ENCODE measurements at places on chromosomes 7 and 10.

DNA sequence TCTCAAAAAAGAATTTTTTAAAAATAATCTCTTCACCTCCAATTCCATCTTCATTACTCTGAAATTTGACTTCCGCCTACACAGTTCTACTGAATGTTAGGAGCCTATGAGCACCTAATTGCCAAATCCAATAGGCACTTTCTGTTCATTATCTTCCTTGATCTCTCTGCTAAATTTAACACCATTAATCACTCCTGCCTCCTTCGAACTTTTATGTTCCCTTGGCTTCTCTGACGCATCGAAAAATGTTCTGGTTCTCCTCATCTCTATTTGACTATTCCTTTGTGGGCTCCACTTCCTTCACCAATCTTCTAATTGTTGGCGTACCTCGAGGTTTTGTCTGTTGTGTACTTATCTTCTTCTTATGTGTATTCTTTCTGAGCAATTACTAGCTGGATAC is 87.3 kb downstream of the MTPN start:
- DNase-seq, result no peak

DNA sequence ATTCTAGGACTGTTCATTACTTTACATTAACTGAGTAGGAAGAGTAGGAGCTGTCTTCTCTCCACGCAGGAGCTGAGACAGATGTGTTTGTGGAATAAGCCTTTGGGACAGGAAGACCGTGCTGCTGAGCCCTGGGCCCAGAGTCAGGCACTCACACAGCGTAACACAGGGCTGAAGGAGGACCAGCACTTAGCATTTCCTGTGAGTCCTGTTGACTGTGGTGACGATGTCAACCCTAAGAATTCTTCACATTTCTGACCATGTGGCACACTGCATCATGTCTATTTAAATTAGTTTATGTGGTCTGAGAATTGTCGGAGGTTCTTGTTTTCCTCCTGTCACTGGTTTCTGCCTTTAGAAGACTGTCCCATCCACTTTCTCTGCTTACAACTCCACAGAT is 117.2 kb downstream of the PIP4K2A start:
- DNase-seq, result no peak

DNA sequence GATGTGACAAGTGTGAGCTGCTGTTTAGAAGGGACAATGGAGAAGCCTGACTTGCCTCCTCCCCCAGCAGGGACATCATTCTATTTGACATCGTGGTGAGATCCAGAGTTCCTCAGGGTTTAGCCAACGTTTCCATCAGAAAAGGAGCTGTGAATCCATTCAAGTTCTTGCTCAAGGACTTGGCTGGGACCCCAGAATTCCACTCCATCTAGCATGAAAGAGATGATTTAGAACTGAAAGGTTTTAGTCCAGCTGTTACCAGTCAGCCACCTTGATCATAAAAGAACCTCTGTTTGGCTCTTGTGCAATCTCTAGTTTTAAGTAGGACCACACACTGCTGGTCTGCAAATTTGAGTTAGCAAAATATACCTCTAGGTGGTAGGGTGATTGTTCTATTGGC is 337.6 kb downstream of the FRMD4A start:
- DNase-seq, result peak; percentile 61

GRCh38 chr10:58089739-58090138 is 178.0 kb downstream of the IPMK start:
- no peak for DNase-seq

GRCh38 chr10:132593900-132594876 is 56.6 kb downstream of the INPP5A start:
- no peak for DNase-seq

DNA sequence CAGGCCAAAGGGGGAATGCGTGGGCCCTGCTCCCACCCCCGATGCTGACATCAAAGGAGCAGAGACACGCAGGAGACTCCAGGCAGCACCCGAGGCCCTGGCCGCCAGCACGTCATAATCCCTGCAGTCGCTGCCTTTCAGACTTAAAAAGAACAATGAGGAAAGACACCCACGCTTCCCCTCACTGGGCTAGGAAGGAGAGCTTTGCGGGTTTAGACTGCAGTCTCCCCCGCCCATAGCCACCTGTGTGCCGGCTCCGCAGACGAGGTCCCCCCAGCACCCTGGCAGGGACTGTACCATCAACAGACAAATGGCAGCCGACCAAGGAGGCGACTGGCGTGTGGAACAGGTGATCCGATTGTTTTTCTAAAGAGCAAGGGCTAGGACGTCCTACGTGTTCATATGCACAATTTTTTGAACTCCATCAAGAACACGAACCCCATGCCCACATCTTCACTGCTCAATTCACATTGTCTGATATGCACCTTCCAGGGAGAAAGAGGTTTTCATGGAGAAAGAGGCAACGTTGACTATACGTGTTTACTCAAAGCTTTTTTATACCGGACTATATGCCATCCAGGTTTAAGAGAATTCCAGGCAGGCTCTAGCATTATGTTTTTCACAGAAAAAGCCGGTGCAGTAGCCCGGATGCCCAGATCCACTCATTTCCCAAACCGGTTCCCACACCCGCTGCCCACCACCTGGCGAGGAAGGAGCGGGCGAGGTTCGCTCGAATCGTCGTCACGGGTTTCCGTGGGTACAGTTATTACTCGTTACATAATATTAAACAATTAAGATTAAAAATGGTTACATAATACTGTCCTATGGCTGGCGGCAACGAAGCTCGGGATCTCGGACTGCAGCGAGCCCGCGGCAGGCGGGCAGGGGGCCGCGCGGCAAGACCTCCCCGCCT is 1.1 kb downstream of the GRB10 start:
- DNase-seq, result no peak

- no peak for DNase-seq
These were observed 21.4 kb upstream of the GPR146 start for GRCh38 chr7:1022801-1023465.

Data from NCI-H226 (cell line).